ENCODE measurements at places on chromosomes 11 and 22.

DNA sequence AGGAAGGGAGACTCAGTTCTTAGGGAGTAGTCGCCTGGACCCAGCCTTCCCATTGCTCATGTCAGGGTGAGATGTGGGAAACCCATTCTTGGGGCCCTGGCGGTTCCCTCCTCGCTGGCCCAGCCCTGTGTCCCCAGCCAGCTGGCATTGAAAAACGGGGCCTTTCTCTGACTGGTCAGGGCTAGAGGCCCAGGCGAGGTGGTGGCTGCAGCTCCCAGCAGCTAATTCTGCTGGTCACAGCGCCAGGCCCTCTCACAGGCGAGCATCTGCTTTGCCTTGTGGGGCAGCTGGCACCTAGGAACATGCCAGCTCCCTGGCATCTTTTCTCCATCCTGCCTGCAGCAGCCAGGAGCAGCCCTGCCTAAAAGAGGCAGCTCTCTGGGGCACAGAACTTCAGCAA, 20.1 kb downstream of the TSPAN18 start:
- DNase-seq = no peak

- no peak for DNase-seq
Measured at GRCh38 chr11:88367310-88367709, 29.8 kb upstream of the CTSC start.

DNA sequence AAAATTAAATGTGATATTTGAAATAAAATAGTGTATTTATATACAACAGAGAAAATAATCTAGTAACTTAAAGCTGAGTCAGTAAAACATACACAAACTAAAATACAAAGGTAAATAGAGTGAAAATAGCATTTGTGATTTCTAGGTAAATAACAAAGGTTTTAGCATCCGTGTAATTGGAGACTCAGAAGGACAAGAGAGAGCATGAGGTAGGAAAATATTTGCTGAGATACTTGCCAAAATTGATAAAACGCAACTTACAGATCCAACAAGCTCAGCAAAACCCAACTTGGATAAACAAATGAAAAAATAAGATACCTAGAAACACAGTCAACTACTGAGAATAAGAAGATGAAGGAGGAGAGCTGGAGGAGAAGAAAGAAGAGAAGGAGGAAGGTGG, 634.7 kb upstream of the CCDC179 start:
- DNase-seq = no peak

- no peak for DNase-seq
Measured at GRCh38 chr11:116700586-116701220, 72.1 kb downstream of the BUD13 start.

- DNase-seq = no peak
Measured at GRCh38 chr11:107282195-107282594, 175.4 kb downstream of the CWF19L2 start.

- DNase-seq = no peak
Measured at GRCh38 chr22:17083811-17084441, 874 bp upstream of the IL17RA start.

DNA sequence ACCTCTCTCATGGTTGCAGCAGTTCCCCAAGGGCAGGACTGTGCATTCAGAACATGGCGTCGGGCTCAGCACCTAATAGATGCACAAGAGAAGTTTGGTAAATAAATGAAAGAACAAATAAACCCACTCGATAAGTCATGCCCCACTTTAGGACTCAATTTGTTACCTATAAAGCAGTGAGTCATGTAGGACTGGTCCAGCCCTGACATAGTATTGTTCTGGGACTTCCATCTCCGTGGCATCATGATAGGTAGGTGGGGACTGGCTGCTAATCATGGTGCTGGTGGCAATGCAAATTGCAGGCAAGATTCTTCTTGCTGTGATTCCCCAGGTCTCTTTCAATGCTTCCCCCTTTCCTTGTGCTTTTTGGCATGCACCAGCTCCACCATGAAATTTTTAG, 118.2 kb upstream of the CSNK2A3 start:
- no peak for DNase-seq

DNA sequence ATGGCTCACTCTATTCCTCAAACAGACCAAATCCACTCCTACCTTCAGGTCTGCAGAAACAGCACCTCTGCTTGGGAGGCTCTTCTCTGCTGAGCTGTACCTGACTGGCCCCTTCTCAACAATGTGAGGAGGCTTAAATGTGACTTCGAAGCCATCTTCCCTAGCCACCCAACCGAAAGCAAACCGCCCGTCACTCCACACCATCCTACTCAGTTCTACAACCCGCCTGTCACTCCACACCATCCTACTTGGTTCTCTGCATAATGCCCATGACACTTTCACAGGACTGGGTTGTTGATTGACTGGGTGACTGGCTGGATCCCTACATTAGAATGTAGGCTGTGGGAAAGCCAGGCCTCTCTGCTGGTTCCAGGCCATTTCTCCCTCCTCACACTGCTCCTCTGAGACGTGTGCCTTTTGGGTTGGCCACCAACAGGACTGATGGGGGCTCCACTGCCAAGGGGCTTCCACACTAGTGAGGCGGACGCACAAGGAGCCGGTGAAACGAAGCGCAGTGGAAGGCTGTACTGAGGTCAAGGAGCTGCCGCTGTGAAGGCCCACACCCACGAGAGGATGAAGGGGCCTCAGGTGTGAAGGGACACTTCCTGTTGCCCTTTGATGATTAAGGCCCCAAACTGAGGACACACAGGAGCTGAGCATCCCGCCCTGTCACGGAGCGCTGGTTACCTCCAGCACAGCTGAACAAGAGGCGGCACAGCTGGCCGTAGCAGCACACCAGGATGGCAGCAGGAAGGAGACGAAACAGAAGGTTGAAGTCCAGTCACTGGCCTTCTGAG, 47.5 kb upstream of the SPATA19 start:
- no peak for DNase-seq

DNA sequence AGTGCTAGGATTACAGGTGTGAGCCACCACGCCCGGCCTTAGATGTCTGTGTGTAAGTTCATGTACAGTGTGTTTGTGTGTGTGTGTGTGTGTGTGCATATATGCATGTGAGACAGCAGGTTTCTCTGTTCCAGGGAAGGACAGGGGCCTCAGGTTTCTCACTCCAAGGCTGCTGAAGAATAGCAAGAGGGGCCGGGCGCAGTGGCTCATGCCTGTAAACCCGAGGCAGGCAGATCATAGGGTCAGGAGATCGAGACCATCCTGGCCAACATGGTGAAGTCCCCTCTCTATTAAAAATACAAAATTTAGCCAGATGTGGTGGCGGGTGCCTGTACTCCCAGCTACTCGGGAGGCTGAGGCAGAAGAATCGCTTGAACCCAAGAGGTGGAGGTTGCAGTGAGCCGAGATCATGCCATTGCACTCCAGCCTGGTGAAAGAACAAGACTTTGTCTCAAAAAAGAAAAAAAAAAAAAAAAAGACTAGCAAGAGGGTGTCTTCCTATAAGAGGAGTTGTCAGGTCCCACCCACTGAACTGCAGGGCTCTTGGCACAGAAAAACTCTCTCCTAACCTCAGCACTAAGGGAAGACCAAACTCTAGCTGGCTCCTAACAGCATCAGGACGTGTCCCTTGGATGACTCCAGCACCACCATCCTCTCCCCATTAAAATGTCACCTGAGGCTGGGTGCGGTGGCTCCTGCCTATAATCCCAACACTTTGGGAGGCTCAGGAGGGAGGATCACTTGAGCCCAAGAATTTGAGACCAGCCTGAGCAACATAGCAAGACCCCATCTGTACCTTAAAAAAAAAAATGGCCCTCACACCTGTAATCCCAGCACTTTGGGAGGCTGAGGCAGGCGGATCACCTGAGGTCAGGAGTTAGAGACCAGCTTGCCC, 40.0 kb downstream of the TST start:
- DNase-seq = no peak

DNA sequence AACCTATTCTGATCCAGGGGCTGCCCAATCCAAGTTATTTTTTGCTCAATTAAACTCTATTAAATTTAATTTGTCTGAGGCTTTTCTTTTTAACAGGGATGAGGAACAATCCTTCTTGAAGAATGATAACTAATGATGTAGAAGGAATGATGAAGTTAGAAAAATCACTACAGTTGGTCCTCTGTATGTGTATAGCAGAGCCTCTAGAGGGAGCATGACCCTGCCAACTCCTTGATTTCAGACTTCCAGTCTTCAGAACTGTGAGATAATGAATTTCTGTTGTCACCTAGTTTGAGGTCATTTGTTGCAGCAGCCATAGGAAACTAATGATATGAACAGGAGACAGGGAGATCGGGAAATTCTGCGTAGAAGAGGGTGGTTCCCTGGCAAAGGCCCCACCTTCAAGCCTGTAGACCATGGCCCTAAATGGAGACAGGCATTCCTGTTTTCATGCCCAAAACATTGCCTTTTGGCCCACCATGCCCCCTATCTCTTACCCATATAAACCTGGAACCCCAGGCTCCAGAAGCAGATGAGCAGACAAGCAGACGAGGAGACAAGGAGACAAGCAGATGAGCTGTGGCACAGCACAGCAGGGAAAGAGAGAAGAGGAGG, 7.7 kb upstream of the QSER1 start:
- DNase-seq = no peak

- DNase-seq = no peak
Measured at GRCh38 chr11:514606-515005, 7.6 kb upstream of the RNH1 start.

- no peak for DNase-seq
Measured at GRCh38 chr22:20111045-20111688, 4.7 kb upstream of the RANBP1 start.

GRCh38 chr11:72712168-72712751, 38.0 kb upstream of the PDE2A start:
- no peak for DNase-seq

- DNase-seq = no peak
Measured at GRCh38 chr11:86447763-86448480, 73.2 kb downstream of the CCDC81 start.

GRCh38 chr11:77198440-77198849, 70.4 kb downstream of the MYO7A start:
- DNase-seq = peak; percentile 18

DNA sequence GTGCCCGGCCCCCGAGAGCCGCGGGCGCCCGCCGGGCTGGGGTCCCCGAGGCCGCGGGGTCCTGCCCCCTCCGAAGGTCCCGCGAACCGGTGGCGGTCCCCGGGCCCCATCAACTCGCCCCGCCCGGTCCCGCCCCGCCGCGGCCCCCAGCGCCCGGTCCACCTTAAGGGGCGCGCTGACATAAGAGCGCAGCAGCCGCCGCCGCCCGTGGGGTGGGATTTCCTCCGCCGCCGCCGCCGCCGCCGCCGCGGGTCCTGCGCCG, at the start of gene ZDHHC8:
ZDHHC8 (plus strand) TSS at position 208 of the 262 bp plus-strand sequence. CDS start 144 bp downstream, outside the sequence.
- peak; percentile 47 for DNase-seq

GRCh38 chr22:43747058-43747457, 65.0 kb downstream of the EFCAB6 start:
- DNase-seq = no peak

GRCh38 chr11:115613004-115613403, 108.8 kb upstream of the CADM1 start:
- no peak for DNase-seq

- no peak for DNase-seq
Measured at GRCh38 chr11:65491163-65491465, 7.7 kb upstream of the MALAT1 start.

DNA sequence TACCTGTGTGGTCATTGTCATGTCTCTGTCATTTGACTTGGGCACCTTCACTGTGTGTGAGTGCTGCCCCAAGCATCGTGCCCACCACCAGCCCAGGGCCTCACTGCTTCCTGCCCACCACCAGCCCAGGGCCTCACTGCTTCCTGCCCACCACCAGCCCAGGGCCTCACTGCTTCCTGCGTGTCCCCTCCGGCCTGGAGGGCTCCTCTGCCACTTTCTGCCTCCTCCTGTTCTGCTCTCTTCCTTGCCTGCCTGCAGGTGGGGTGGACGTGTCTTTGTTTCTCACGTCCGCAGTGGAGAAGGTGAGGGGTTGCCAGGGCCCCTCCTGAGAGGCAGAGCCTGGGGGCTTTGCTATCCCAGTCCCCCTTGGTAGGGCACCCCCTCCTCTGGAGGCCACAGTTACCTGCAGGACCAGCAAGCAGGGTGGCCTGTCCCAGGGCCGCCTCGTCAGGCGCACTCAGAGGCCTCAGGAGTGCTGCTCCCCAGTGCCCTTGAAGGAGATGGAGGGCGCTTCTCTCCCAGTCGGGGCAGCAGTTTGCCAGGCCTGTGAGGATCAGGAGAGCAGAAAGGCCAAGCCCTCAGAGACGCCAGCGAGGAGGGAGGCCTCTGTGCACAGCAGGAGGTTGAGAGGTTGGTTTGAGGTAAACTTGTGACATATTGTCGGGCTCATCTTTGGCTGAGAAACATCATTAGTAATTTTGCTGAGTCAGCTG, 290.7 kb downstream of the TBC1D22A start:
- DNase-seq = no peak

DNA sequence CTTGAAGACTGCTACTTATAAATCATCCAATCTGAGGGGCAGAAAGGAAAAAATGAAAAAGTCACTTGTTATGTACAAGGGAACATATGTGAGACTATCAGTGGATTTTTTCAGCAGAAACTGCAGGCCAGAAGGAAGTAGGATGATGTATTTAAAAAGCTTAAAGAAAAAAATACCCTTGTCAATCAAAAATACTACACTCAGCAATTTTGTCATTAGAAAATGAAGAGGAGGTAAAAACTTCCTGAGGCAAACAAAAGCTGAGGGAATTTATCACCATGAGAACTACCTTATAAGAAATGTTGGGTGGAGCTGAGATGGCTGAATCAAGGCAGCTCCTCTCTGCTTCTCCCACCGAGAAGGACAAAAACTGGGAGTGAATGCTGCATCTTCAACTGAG, 21.1 kb downstream of the MRGPRX2 start:
- DNase-seq = no peak

DNA sequence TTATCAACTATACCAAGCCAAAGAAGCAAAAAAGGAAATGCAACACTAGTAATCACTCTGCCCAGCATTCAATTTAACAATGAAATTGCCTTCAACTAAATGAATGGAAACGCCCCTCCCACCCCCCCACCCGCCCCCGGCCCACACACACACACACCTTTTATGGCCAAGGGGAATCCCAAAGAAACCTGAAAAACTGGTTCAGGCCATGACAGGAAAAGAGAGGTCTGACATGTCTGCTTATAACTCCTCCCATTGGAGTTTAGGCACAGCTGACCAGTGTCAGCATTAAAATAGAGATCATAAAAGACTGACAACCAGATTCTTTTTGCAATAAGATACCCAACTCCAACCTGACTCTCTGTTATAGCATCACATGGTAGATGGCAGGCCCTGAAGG, 42.6 kb downstream of the ACER3 start:
- DNase-seq = no peak

DNA sequence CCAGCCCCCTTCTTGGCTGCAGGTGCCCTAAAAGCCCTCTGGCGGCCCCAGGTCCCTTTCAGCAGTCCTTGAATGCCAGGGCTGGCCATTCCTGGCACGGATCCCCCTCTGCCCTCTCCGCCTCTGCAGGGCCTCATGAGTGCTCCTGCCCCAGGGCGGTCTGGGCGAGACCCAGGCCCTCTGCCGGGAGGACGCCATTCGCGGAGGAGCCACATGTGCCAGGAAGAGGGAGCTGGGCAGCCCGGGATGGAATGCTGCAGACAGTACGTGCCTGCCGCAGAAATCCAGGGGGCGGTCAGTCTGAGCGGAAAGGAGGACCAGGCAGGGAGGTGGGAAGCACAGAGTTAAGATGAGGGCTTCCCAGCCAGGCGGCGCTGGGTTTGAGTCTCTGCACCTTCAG, 2.8 kb downstream of the CABP7 start:
- DNase-seq = no peak

- no peak for DNase-seq
Measured at GRCh38 chr22:37797874-37798500, 9.7 kb upstream of the GCAT start.

- no peak for DNase-seq
Measured at GRCh38 chr11:3840870-3841425, at the start of gene RHOG. Gene RHOG (minus strand): TSS chr11:3840959. CDS start chr11:3828138, 12,821 bp downstream.
